Muscle of leg (tissue), 16 donors: ENCODE measurements at places on chromosomes 16 and 17. TPM values are rescaled to one million over a fixed set of nuclear protein-coding genes. Genes with fewer than 3 reads are reported as not detected.

KRT32 gene
- not detected for polyA plus RNA-seq

KCNAB3 gene
- 3.5 TPM for polyA plus RNA-seq

NAGS gene
- 0.71 TPM for polyA plus RNA-seq

GPR179 gene
- 0.15 TPM for polyA plus RNA-seq

SNRNP25 gene
- polyA plus RNA-seq = 31.9 TPM
